H4 (cell line): ENCODE measurements at places on chromosomes 1 and 21. TPM values are rescaled to one million over a fixed set of nuclear protein-coding genes. Genes with fewer than 3 reads are reported as not detected.

DNA sequence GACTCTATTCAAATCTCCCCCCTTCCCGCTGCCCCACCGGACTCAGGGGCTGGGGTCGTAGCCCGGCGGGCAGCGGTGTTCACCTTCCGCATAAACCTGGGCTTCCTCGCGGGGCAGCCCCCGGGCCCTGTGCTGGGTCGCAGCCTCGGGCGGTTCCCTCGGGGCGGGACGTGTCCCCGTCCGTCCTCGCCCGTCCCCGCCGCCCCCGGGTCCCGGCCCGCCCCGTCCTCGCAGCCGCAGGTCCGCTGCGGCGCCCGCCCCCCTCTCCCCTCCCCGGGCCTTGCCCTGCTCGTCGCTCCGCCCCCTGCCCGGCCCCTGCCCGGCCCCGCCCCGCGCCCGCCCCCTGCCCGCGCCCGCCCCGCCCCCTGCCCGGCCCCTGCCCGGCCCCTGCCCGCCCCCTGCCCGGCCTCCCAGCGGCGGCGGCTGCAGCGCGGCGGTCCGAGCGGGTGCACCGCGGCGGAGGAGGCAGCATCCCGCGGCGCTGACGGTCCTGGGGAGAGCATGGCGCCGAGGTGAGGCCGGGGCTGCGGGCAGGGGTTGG, at the start of gene COL18A1:
TSS of gene COL18A1 (plus strand) at position 436 of the 541 bp plus-strand sequence. CDS start at position 502, 66 bp downstream.
- no peak for DNase-seq

DNA sequence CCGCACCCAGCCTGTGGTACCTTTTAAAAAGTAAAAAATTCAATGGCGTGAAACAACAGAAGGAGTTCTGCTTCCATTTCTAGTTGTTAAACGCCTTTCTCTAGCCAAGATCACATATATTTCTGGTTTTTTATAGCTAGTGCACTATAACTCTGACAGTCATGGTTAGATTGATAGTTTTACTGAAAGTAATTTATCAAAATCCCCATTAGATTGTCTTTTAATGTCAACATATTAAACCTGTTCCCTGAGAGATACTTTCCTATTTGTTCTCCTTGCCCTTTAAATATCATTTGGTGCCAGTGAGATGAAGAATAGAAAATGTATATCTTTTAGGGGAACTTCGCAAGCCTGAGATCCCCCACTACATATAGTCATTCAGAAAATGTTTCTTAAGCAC, 7.3 kb downstream of the SMAP2 start:
- no peak for DNase-seq

DNA sequence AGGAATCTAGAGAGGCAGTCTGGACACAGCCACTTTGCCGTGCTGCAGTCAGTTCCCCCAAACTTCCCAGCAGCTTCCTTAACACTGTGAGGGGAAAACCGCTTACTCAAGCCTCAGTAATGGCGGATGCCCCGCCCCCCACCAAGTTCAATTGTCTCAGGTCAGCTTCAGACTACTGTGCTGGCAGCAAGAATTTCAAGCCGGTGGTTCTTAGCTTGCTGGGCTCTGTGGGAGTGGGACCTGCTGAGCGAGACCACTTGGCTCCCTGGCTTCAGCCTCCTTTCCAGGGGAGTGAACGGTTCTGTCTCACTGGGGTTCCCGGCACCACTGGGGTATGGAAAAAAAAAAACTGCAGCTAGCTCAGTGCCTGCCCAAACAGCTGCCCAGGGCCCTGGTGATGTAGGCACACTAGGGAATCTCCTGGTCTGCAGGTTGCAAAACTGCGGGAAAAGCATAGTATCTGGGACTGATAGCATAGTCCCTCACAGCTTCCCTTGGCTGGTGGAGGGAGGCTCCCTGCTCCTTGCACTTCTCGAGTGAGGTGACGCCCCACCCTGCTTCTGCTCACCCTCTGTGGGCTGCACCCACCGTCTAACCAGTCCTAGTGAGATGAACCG, 23.7 kb upstream of the HFM1 start:
- no peak for DNase-seq

DNA sequence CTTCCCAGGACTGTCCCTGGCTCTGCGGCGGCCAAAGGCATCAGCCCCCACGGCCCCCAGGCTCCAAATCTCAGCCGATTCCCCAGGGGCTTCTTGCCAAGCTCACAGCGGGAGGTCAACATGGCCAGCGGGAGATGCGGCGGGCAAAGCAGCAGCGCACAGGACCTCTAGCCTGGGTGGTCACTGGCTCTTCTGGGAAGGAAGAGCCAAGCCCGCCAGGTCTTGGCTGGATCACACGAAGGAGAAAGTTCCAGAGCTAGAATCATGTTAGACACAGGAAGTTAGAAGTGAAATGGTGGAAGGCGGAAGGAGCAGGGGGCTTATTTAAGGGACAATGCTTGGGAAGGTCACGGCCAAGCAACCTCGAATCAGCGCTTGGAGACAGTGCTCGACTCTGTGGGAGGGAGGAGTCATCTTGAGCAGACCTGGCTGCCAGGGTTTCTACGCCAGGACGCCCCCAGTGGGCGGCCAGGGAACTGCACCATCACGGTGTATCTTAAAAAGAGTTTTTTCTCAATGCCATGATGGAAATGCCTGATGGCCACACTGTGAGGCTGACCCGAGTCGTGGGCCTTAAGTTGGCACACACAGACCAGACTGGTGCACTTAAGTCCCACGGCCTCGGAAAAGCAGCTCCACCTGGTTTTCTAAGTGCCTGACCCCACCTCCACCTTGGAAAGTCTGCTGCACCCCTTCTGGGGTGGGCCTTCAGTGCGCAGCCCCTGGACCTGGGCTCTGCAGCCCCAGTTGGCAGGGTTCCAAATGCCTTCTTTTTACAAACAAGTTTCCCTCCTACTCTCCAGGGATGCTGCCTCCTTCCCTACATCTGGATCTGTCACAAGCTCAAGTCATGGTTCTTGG, 29.3 kb downstream of the SLC66A1 start:
- peak; percentile 55 for DNase-seq

The BGLAP gene
- total RNA-seq: 0.08 TPM in 1 of 2 replicates, not detected in the other
